ENCODE measurements at places on chromosomes 12 and 14.

GRCh38 chr12:116238149-116238548, 39.3 kb downstream of the MED13L start:
- no peak for DNase-seq

DNA sequence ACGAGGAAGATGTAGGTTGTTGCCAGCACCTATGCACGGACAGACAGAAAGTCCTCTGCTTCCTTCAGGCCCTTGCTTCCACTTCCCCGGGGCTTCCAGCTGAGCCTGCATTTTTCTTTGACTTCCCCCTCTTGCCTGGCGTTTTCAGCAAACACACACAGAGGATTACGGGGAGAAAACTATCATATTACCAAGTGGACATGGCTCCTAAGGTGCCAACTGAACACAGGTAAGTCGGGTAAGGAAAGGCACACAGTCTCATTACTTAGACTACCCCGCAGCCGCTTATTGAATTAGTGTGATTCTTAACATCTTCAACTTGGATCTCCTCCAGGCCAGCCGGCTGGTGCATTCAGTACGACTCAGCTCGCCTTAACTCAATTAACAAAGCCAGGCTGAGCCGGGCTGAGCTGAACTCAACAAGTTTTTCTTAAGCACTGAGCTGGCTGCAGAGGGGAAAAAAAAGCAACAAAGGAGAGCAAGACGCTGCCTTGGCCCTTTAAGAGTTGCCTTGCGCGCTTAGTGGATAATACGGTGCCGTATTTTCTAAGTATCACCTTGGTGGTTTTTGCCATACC, 19.2 kb upstream of the MAP1LC3B2 start:
- no peak for DNase-seq

- DNase-seq, result no peak
Observed at GRCh38 chr14:102218688-102219087, 79.0 kb downstream of the WDR20 start.

- DNase-seq, result no peak
Observed at GRCh38 chr12:15731940-15732339, 57.2 kb downstream of the EPS8 start.

DNA sequence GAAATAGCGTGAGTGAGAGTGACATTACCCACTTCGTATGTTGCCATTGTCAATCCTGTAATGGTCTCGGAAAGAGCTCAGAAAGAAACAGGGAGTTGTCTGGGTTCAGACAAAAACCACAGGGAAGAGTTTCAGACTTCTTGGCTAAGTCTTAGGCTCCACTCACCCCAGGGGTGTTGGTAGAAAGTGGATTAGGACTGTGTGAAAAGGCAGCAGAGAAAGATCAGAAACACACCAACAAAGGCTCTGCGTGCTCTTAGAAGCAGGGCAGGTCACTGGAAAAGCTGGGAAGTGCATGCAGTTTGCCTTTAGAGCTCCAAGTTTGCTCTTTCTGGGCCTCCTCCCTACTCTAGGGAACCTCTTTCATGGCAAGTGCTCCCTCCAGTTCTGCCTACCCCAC, 106.1 kb upstream of the PLXNC1 start:
- no peak for DNase-seq

DNA sequence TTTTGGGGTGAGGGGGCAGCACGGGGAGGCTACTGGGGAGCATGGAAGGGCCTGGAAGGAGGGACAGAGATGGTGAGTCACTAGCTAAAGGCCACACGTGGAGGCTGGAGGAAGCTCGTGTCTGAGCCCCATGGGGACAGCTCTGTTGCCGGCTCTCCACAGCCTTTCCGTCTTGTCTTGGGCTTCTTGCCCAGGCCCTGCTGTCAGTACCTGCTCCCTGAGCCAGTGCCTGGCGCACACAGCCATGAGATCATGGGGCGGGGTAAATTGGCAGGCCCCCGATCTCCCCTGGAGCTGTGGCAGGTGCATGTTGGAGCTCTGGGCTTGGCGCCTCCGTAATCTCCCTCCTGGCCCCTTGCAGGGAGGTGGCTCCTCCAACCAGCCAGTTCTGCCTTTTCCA, 16.1 kb upstream of the KRT80 start:
- DNase-seq, result no peak

DNA sequence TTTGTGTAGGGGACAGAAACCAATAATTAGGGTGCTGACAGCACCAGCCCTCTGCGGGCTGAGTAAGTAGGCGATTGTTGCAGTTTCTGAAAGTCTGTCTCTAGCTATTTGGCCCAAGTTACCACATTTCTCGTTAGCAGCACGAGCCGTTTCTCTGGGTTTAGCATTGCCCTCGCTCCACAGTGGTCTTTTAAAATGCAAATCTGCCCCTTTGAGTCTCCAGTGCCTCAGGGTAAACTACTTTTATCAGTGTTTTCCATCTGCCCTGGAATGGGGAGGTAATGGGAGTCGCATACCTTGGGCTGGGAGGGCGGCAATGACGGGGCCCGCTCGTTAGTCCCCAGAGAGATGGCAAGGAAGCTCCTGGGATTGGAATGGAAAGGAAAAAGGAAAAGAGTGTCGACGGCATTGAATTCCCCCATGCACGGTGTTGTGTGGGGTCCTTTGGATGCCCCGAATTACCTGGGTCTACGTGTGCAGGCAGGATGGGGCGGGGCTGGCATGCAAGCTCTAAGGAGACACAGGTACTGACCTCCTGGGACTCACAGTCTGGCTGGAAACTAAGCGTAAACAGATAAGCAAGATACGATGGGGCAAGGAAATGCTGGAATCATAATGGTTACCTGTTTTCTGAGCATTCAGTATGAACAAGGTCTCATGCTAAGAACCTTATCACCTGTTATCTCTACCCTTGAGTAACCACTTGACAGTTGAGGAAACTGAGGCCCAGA, 131.8 kb upstream of the MAP1LC3B2 start:
- no peak for DNase-seq
